ENCODE measurements at places on chromosomes 2 and 18.

GRCh38 chr2:15561574-15562344 lies 625 bp upstream of the NBAS start:
- no peak for DNase-seq

DNA sequence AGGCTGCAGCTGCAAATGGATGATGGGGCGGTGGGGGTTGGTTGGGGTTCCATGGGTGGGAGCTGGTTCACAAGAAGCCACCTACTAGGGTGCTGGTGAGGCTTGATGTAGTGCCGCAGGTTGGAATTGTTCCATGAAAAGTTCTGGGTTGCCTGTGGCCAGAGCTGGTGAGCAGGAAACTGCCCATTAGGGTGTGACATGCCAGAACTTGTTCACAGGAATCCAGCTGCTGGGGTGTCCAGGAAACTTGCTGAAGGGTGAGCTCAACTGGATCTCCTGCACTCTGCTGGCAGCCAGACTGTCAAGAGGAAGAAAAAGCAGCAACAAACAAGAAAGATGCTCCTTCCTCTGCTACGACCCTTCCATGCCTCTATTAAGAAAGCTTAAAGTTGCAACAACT lies 48.8 kb downstream of the MAP3K20 start:
- no peak for DNase-seq

GRCh38 chr2:158619496-158619895 lies 162.7 kb downstream of the PKP4 start:
- DNase-seq: peak; percentile 39

DNA sequence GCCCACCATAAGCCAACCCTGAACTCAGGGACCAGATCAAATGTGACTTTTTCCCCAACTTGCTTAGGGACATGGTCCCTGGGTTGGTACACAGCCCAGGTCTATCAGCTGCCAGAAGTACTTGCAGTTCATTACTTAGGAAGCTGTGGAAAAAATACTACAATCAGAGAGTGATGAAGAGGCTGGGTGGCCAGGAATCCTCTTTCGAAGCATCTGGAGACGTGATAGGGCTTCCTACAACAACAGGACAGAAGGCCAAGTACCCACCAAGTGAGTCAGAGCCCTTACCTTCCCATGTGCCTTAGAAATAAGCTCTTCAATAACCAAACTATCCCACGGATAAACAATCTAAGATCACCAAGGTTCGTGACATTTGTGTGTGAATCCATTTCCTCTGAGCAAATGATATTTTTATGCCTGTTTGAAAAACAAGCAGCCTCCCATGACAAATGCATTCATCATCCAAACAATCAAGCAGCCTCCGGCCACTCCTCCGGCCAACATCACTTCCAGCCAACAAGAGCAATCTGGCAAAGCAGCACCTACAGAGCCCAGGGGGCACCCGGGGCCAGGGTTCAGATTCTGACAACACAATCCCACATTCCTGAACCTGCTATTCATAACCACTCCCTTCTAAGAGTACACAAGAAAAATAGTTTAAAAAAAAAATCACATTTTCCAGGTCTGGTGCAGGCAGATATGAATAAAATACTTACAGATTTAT lies 26.4 kb downstream of the TBC1D8 start:
- DNase-seq: no peak

- peak; percentile 23 for DNase-seq
Measured at GRCh38 chr2:113124181-113124961, 3.0 kb upstream of the IL1RN start.

Measured in astrocyte of the cerebellum (primary cell).